ENCODE measurements at places on chromosomes 6 and 20. TPM values are rescaled to one million over a fixed set of nuclear protein-coding genes. Genes with fewer than 3 reads are reported as not detected.

GRCh38 chr6:148878683-148879082 lies 131.9 kb downstream of the UST start:
- no peak for DNase-seq

DNA sequence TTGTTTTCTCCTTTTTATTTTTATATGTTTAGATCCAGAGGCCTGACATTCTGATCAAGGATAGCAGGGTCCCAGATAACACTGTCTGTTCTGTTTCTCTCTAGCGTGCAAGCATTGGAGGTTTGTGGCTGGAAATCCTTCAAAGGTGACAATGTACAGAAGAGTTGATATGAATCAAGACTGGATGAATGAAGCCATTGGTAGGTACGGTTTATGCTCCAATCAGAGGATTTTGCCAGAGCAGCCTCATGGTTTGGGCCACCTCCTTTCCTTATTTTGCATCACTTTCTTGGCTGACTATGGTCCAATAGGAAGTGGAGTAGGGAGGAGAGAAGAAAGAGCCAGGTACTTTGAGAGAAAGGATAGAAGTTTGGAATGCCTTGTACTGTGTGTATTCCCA lies 484.8 kb upstream of the JAG1 start:
- no peak for DNase-seq

DNA sequence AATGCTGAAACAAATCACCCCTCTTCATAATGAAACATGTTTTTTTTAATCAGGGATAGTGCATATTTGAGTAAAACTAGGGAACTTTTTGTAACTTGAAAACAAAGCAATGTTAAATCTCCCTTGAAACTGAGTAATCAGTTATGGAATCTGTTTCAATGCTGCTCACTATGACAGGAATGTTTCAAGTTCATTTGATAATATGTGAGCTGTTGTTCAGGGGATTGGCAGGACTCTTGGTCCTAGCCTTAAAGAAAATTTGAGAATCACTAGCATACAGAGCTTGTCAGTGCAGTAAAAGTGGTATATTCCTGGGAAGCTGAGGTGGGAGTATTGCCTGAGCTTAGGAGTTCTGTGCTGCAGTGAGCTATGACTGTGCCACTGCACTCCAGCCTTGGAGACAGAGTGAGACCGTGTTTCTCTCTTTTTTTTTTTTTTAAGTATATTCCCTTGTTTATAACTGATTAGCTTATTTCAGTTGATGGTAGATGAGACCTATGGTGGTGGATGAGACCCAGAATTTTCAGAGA lies 21.6 kb upstream of the CALHM6 start:
- no peak for DNase-seq

DNA sequence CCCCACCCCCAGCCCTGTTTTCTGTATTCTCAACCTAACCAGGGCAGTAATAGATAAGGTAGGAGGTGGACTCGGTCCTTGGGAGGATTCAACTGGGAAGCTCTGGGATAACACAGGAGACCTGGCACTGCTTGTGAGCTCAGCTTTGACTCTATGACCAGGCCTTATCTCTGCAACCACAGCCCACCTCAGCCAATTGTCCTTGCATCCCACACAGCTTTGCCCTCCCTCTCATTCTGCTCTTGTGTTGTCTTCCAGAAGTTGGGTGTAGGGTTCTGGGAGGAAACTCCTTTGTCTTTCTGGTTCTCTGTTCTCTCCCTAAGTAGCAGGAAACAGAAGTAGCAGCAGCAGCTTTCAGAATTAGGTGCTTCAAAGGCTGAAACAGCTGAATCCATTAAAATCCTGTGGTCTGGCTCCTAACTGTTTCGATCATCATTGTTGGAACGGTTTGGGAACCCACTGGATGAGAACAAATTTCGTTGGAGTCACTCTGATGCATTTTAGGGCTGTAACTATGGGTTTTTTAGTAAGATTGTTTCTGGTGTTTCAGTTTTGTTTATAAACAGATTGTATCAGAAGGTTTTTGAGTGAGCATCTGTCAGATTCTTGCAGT lies 32.4 kb upstream of the SNX9 start:
- no peak for DNase-seq

GRCh38 chr20:23655491-23656211 lies 17.9 kb upstream of the CST3 start:
- DNase-seq = no peak

DNA sequence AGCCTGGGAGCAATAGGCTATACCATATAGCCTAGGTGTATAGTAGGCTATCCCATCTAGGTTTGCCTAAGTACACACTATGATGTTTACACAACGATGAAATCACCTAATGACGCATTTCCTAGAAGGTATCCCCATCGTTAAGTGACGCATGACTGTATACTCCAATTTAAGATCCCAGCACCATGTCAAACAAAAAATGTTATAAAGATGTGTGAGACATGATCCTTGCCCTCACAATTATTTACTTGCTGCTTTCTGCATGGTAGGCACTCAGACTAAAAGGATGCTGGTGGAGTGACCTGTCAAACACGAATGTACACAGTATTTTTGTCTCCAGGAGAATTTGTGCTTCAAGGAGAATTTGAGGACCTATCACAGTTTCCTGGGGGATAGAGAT lies 32.3 kb downstream of the SNAP25 start:
- DNase-seq = no peak

- DNase-seq = no peak
Measured at GRCh38 chr20:50366270-50367103, 143.7 kb upstream of the PTPN1 start.

GRCh38 chr20:3452136-3452535 lies 18.7 kb upstream of the ATRN start:
- DNase-seq = no peak

GRCh38 chr6:55705451-55706440 lies 126.8 kb upstream of the HMGCLL1 start:
- DNase-seq = no peak

GRCh38 chr20:43789593-43789992 lies 62.8 kb upstream of the GTSF1L start:
- no peak for DNase-seq

- no peak for DNase-seq
Measured at GRCh38 chr6:91317247-91317835, 730.5 kb upstream of the MAP3K7 start.

DNA sequence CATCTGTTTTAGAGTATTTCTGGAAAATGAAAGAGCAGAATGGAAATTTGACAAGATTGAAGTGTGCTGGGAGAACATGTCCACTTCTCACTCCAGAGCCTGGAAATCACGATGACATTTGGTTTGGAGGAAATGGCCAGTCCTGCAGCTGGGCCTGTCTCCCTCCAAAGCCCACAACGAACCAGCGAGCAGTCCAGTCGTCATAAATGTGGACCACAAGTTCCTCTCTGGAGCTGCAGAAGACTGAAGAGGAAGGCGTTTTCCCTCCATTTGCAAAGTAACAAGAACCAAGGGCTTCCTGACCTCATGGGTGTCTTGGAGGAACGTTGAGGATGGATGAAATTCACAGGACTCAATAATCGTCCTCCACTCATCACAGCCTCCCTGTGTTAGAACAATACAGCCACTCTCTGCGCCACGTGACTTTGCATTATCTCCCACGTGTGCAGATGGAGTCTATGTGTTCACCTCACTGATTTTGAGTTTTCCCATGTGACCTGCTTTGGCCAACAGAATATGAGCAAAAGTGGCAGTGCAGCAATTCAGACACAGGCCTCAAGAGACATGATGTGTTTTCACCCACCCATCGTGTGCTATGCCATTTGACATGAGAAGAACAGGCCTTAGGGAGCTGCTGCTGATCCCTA lies 9.1 kb upstream of the SPATS1 start:
- DNase-seq = no peak

The RAET1L gene
- total RNA-seq = not detected

The FOXF2 gene
- total RNA-seq = not detected

The SMOC2 gene
- 7.7 TPM for total RNA-seq

The TGM3 gene
- not detected for total RNA-seq

The PAK5 gene
- 0.44 TPM for total RNA-seq

The ZSCAN26 gene
- total RNA-seq = 8.2 TPM

The SAPCD1 gene
- 5.9 TPM for total RNA-seq
